Cortex of kidney (tissue), 1 donor: ENCODE measurements at places on chromosomes 3 and 15.

- DNase-seq = no peak
These were observed 153.2 kb downstream of the MEIS2 start for GRCh38 chr15:36947035-36947719.

DNA sequence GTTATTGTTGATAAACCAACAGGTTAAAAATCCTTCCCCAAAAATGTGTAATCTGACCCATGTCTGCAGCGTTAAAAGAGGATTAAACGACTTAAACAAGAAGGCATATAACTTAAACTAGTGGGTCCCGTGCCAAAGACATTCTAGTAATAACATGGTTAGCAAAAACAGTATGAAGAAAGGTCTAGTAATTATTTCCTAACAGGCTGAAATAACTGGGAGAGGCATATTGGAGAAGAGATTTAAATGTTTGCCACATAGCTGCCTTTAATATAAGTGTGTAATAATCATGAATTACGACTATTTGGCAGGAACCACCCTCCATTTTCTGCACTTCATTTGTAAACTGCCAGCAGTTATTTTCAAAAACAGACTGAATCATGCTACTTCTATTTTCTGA is 67.7 kb upstream of the CSPG5 start:
- no peak for DNase-seq

DNA sequence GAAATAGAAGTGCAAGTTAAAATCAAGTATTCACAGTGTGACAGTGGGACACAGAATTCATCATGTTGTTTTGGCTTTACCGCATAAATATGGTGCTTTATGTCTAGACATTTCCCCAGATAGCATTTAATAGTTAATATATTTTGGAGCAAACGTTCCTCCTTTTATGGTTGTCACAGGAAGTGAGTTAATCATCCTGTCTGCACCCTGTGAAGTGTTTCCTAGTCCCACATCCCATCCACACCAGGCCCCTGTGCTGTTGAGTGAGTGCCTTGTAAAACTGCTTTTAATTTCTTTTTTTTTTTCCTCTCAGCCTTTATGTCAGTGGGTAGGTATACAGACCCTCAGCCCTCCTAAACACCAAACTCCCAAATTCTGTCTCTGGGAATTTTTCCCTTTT is 393.7 kb downstream of the FEZF2 start:
- no peak for DNase-seq

GRCh38 chr3:13348661-13349396 is 71.3 kb downstream of the NUP210 start:
- no peak for DNase-seq

DNA sequence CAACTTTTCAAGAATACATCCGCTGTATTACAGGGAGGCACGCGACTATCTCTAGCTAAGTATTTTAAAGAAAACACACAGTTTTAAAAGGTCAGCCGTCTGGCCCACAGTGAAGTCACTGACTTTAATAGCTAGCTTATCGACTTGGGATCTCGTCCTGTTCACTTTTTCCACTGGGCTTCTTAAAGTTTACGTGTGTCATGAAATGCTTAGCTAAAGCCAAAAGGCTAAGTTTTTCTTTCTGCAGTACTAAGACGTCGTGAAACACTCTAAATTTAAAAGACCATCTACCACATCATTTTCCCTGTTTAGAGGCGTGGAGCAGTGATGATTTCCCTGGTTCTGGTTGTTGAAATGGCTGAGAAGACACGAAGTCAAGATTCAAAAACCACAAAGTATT is 27.1 kb downstream of the LRIG1 start:
- DNase-seq = no peak

- DNase-seq = no peak
These were observed 30.2 kb downstream of the NCEH1 start for GRCh38 chr3:172680684-172681083.

GRCh38 chr3:129046037-129046731 is 14.4 kb upstream of the GP9 start:
- DNase-seq = no peak

DNA sequence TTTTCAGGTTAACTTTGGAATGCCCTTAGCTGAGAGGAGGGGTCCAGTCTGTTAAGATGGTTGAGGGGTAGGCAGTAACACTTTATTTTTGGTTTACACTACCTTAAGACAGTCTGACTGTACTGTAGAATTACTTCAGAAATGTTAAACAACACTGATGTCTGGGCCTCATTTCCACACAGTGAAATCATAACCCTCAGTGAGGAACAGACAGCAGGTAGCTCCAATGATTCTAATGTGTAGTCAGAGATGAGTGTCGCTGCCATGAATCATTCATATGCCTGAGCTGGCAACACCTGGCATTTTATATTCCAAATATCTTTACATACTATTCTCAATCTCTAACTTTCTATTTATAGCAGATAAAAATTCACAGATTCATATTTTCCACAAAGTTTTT is 37.3 kb upstream of the POU1F1 start:
- DNase-seq = no peak

DNA sequence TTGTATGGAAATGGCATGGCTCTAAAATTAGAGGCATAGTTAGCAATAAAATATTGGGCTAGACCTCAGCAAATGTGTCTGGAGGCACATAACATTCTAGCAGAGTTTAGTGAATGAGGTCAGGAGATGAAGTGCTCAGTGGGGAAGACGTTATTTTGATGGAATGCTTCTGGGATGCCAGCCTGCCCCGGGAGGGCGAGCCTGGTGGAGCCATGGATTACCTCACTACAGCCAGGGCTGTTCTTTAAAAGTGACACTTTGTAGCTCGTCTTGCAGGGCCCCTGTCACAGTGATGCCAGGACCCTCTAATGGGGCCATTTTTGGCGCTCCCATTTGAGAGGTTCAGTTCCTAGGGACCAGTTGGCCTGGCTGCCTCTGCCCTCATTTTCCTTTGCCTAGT is 48.5 kb downstream of the PXYLP1 start:
- no peak for DNase-seq

- no peak for DNase-seq
These were observed 39.0 kb downstream of the IFT57 start for GRCh38 chr3:108183181-108183580.

- no peak for DNase-seq
These were observed 14.6 kb upstream of the FANCD2 start for GRCh38 chr3:10011631-10012030.

DNA sequence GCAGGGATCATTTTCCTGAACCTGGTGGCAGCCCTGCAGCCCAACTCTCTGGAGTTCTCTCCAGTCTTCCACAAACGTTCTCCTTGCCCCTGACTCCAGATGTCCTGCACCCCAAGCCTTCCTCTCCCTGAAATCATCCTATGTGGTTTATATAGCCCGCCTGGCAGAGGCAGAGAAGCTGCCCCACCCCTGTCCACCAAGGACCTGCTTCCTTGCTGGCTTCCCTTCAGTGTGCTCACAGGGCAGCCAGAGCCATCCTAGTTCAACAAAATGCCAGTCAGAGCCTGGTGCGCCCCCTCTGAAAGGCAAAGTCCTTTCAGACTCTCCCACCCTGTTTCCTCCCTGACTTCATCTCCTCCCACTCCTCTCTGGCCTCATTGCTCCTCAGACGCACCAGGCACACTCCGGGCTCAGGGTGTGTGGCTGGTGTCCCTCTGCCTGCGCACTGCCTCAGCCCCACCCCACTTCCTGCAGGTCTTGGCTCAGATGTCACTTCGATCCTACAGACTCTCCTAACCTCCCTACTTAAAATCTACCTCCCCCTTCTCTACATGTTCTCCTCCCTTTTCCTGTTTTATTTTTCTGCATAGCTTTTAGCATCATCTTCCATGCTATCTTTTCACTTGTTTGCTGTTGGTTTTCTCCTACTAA is 5.9 kb downstream of the KBTBD13 start:
- no peak for DNase-seq
